ENCODE measurements at places on chromosomes 2 and 18.

- DNase-seq = no peak
Observed at GRCh38 chr2:191115391-191115790, 35.4 kb downstream of the STAT4 start.

DNA sequence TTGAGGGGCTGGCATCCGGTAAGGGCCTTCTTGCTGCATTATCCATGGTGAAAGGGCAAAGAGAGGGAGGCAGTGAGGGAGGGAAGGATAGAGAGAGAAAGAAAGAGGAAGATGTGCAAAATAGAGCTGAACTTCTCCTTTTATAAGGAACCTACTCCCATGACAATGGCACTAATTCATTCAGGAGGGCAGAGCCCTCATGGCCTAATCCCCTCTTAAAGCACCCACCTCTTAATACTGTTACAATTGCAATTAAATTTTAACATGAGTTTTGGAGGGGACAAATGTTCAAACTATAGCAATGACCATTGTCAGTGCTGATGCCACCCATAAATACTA is 60.2 kb downstream of the CXCR4 start:
- no peak for DNase-seq

- no peak for DNase-seq
Observed at GRCh38 chr2:157971702-157972101, 95.6 kb upstream of the ACVR1 start.

DNA sequence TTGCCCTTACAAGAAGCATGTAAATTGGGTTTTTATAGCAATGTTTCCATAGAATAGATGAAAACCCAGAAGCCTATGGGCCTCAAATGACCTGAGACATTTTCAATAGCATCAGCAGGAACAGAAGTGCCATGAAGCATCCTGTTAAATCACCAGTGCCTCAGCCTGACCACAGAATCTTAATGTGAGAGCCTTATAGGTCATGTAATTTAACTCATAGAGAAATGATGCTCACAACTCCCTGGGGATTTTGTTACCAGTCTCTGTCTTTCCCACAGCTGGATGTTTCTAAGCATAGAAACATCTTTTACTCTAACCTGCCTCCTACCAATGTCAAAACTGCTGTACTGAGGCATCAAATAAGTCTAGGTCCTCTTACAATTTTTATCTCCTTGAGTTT is 295.8 kb upstream of the ACVR2A start:
- peak; percentile 11 for DNase-seq

- no peak for DNase-seq
Observed at GRCh38 chr18:51229328-51229727, 31.8 kb upstream of the MEX3C start.

DNA sequence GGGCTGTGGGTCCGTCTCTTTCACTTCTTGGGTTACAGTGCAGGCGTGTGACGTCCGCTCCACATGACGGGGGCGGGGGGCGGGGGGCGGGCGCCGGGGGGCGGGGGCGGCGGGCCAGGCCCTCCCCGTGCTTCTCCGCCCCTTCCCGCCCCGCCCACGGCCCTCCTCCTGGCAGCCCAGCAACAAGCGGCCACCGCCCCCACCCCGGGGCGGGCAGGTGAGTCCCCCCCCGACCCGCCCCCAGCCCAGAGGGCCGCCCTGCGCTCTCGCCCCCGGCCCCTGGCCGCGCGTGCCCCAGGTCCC is 3.6 kb downstream of the ZNF516 start:
- peak; percentile 70 for DNase-seq

DNA sequence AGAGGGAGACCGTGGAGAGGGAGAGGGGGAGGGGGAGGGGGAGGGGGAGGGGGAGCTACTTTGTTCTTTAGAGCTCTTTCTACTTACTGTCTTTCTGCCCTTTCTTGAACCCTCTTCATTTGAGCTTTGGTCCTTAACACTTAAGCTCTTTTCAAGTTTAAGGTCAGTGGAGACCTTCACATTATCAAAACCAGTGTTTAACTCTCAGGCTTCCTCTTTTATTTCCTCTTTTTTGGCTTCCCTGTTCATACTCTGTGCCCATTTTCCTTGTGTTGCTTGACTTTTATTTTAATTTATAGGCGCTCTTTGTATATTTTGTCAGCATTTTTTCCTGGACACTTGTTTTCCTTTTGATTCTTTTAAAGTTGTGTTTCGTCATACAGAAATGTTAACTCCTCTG is 37.1 kb downstream of the ACSL3 start:
- no peak for DNase-seq

GRCh38 chr18:6313415-6313814 is 101.3 kb downstream of the L3MBTL4 start:
- no peak for DNase-seq

GRCh38 chr2:568639-569235 is 108.5 kb downstream of the TMEM18 start:
- DNase-seq = no peak

GRCh38 chr2:236644502-236644911 is 74.9 kb downstream of the ACKR3 start:
- no peak for DNase-seq

GRCh38 chr2:209696836-209697711 is 74.6 kb upstream of the UNC80 start:
- DNase-seq = no peak

DNA sequence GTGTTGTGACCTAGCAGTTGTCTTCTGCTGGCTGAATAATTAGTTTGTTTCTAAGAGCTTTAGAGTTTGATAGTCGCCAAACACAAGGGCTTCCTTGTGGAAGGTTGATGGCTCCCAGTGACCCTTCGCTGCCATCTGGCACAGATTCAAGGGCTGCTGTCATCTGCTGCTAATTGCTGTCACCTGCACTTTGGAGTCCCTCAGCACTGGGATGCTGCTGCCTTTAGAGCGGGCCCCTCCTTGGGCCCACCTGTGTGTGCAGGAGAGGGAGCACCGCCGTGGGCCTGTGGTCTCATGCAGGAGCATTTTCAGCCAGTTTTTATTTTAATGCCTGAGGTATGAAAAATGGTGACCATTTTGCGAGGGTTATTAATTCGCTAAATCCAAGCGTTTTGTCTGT is 154.0 kb upstream of the NFATC1 start:
- no peak for DNase-seq

GRCh38 chr2:148967578-148967977 is 70.9 kb upstream of the LYPD6B start:
- no peak for DNase-seq

DNA sequence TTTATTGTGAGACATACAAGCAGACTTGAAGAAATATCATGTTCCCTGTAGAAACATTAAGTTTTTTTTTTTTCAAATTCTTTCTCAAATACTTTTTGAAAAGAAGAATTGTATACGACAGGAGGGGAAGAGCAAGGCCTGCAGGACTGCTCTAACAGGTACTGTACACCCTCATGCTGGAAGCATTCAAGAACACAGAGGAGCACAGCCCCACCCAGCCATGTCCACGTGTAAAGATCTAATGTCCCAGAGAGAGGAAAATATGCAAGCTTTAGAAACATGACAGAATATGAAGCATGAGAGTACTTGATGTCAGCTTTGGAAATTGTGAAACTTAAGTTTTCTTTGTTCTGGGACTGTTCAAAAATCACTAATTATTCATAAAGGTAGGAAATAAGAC is 191.6 kb downstream of the TTC32 start:
- no peak for DNase-seq

- DNase-seq = no peak
Observed at GRCh38 chr2:240095556-240096523, 40.3 kb downstream of the COPS9 start.

- DNase-seq = no peak
Observed at GRCh38 chr18:3059272-3059671, 46.3 kb upstream of the LPIN2 start.

DNA sequence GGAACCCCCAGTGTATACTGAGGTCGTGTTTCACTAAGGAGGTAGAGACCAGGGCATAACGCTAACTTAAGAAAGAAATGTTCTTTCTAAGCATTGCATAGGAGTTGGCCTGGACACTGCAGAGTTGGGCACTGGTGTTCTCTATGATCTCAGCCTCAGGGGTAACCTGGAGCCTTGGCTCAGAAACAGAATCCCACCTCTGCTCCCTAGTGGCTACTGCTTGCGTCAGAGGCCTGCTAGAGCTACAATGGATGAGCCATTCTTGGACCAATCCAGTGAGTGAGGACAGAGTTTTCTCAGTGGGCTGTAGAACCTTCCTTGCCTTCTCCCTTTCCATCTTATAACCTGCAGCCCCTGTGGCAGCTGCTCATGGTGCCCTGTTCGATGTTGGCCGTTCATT is 324.4 kb upstream of the CELF4 start:
- DNase-seq = no peak

- no peak for DNase-seq
Observed at GRCh38 chr2:200654823-200655222, 69.0 kb downstream of the AOX1 start.

DNA sequence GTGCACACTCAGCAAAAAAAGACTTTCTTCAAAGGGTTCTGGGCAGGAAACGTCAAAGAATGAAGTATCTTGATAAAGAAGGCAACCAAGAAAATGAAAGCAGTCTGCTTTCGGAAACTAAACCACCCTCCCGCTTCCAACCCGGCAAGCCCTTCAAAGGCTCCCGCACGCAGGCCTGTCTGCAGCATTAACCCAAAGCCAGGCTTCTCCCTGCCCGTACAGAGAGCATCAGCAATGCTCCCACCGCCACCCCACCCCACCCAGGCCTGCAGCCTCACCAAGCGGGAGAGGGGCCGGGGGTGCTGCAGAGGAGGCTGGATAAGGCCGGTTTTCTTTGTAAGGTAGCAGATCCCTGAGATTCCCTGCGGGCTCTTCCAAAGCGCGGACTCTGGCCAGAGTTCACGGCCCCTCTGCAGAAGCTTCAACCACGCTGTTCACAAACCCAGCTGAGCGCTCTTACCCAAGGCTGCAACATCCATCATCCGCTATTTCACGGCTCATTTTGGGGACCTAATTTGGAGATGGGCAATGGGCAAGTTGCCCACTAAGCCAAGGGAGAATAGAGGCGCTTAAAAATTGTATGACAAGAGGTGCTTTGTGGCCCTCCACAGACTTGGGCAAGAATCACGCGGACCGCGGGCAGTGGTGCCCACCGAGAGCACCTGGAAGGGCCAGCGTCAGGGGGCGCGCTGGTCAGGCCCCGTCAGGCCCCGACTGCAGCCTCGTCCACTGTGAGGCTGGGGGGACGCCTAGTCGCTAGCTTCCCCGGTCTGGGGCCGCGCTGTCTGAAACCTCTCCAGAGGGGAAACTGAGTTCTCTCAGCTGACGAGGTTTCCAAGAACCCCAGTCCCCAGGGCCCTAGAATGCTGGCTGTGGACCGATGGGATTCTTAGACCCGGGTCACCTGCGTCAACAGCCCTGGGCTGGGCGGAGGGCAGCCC is 225.4 kb upstream of the ID2 start:
- DNase-seq = no peak

- DNase-seq = no peak
Observed at GRCh38 chr2:206920951-206921350, 18.4 kb upstream of the CPO start.

DNA sequence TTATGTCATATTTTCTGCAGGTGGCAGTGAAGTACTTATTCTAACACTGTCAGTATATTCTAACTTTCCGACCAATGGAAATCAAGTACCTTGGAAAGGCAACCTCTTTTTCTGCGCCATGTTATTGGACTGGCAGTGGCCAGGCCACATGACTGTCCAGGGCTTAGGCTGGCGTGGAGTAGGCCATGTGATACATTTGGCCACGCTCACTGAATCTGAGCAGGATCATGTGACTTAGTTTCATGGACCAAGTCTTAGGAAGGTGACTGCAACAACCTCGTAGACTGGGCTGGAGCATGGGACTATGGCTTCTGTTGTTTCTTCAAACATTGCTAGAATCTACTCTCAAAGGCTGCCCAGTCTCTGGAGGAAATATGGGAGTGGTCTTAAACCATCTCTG is 60.4 kb upstream of the HAAO start:
- no peak for DNase-seq

- no peak for DNase-seq
Observed at GRCh38 chr2:45691171-45691999, 39.9 kb downstream of the PRKCE start.

GRCh38 chr18:47911877-47912276 is 18.6 kb downstream of the SMAD2 start:
- no peak for DNase-seq

- DNase-seq = no peak
Observed at GRCh38 chr2:53654396-53654795, 113.2 kb upstream of the CHAC2 start.

DNA sequence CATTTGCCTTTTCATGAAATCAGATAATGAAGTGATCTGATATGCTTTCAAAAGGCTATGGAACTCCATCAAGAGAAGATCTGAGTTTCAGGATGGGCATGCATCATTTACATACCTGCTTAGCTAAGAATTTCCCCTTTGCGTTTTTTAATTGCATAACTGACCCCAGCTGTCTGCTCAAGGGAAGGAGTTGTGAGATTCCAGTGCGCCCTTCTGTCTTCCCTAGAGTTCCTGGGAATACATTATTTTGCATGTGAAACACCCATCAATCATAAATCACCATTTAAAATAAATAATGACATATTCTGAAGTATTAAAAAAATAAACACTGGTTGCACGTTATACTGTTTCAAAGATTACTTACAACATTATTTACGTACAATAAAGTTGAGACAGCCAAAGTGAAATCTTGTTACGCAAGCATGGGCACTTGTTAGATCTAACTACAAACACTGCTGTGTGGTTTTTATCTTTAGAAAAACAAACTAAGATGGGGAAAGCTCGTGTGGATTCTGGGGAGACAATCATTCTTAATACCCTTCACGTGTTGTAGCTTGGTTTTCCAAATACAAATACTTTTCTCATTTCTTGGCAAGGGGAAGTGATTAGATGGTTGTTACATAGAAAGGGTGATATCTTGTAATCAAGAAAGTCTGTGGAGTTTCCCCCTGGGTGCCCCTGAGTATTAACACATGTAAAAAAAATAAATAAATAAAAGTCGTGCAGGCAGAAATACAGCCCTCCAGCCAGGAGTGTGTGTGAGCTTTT is 125.7 kb upstream of the LMAN1 start:
- DNase-seq = peak; percentile 99

Measured in fibroblast of lung (primary cell).